ENCODE measurements at places on chromosomes 12 and 14.

- no peak for DNase-seq
These were observed 202.7 kb downstream of the RASSF9 start for GRCh38 chr12:85633491-85633890.

DNA sequence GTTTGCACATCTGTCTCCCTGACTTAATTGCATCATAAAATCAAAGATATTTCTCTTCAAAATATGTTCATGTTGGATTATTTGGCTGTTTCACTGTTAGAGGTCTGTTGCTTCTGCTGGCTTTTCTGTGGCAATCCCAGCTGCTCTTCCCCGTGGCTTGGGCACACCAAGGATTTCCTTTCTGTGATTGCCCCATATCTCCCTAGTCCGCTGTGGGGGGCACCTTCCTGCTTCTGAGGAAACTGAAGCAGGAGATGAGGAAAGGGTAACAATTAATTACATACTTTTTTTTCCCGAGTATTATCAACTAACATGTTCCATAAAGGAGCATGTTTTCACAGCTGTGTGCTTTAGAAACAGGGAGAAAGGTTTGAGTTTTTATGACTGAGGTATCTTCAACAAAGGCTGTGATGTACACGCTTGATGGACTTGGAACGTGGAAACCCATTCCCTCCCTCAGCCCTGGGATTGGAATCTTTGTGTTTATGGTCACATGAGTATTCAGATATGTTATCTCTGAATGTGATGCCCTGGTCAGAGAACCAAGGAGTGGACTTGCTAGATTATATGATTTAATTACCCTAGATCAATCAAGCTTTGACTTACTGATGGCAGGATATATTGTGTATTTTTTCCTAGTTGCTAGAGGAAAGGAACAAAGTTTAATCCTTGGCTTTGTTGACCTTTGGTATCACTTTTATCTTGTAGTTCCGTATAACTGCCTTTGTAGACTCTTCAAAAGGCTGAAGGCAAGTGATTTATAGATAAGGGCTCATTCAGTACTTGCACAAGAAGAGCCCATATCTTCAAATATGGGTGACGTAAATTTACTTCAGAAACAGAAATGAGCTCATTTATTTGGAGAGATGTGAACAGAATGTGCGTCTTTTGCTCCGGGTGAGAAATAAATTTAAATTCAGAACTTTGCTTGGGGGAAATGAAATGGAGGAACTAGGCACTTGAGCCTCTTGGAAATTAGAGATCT, 46.7 kb downstream of the BORCS5 start:
- no peak for DNase-seq

DNA sequence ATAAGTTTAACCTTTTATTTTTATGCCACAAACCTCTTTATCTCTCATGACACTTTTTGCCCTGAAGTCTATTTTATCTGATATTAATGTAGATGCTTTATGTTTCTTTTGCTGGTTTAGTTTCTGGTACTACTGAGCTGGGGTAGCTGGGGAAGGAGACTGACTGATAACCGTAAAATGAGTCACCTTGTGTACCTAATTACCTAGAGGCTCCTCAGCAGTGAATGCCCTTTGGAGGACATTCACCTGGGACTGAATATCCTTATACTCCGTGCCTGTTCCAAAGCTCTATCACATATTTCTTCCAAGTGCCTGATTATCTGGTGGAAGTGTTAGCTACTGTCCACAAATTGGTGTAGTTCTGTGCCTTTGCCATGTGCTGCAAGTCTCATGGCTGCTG, 13.9 kb downstream of the ATL1 start:
- DNase-seq = no peak

DNA sequence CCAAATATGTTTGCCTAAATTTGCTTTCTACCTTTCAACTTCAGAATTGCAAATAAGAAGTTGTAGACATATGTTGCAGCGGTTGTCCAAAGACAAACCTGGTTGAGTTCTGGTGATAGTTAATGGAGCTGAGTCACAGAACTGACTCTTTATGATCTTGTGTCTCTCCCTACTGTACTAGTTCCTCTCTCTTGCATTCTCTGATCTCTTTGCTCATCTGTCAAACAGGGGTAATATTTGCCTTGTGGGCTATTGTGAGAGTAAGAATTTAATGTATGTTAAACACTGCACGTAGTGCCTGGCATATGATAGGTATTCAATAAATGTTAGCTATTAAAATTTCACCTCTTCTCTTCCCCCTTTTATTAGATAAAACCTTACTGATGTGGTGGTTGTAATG, 283.5 kb upstream of the RGS6 start:
- DNase-seq = no peak

DNA sequence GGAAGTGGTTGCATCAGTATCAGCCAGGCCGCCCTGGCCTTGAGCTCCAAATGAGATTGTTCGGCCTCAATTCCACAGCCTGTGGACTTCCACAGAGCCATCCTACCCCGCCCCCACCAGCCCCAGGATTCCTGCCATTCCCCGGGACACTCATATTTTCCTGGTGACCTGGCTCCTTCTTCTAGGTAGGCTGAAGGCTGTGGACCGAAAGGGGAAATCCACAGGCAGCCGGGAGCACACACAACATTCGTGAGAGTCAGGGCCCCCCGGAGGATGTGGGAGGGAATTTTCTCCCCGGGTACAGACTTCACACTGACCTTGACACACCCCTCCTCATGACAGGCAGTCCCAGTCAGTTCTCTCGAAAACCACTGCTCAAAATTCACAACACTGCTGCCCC, 39.9 kb downstream of the RIN3 start:
- DNase-seq = no peak

GRCh38 chr12:118633071-118633470, 256.7 kb downstream of the SUDS3 start:
- no peak for DNase-seq

DNA sequence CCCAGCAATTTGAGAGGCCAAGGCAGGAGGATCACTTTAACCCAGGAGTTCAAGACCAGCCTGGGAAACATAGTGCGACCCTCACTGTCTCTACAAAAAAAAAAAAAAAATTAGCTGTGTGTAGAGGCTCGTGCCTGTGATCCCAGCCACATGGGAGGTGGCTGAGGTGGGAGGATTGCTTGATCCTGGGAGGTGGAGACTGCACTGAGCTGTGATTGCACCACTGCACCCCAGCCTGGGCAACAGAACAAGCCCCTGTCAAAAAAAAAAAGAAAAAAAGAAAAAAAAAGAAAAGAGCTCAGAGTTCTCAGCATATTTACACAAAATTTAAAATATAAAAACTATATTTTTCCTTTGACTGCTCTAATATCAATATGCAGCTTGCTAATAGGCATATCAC, 260.8 kb downstream of the SYT1 start:
- DNase-seq = no peak

GRCh38 chr12:114018669-114019068, 52.5 kb upstream of the RBM19 start:
- DNase-seq = no peak

- DNase-seq = no peak
These were observed 421 bp downstream of the GLT1D1 start for GRCh38 chr12:128853600-128854197.

DNA sequence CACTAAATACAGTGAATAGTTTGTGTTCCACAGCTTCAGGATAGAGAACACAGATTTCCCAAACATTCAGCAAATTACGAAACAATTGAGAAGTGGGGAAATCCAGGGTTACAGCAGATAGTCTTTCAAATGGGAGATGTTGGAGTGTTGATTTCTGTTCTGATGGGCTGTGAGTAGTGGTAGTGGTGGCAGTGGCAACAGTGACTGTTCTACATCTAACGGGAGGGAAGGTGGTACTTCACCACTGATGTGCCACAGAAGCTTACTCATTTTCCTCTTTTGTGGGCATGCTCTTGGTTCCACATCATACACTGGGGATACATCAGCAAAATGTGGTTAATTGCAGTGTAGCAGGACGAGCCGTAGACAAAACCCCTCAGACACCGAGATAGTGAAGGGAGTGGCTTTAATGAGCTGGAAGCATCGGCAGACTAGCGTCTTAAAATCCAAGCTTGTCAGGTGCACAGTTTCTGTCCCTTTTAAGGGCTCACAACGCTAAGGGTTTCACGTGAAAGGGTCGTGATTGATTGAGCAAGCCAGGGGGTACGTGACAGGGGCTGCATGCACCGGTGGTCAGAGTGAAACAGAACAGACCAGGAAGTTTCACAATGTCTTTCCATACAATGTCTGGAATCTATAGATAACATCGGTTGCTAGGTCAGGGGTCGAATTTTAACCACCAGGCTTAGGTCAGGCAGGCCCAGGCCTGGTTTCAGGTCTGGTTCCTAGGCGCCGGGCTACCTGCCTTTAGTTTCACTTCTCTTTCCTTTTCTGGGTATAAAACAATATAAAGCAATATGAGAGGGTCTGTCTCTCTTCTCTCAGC, 330.6 kb upstream of the FBXO33 start:
- peak; percentile 32 for DNase-seq

DNA sequence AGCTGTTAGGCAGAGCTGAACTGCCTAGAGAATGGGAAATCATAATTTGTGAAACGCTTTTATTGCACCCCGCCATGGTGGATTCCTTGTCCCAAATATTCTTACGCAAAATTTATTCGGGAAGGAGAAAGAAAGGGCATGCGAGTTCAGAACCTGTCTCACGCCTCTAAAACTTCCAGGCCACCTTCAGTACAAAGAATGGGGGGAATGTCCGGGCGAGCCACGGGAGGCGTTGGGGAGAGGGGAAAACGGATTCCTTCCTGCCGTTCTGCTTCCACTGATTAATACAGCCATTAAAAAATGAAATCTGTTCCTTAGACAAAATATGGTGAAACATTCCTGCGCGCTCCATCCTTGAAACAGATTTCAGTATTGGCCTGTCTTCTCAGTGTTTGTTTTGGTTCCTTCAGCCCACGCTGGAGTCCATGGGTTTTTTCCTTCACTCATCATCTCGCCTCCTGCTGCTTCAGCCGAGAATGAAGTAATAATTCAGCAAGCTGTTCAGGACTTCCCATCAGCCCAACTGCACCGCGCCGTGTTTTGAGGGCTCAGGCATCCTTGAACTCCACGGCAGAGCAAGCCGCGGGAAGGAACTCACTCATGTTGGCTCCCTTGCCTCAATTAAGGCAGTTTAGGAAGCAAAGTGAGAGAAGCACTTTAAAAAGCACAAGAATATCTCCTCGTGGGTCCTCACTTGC, 47.7 kb upstream of the CDKN3 start:
- no peak for DNase-seq

- no peak for DNase-seq
These were observed 395.5 kb downstream of the LRFN5 start for GRCh38 chr14:42002141-42002540.

DNA sequence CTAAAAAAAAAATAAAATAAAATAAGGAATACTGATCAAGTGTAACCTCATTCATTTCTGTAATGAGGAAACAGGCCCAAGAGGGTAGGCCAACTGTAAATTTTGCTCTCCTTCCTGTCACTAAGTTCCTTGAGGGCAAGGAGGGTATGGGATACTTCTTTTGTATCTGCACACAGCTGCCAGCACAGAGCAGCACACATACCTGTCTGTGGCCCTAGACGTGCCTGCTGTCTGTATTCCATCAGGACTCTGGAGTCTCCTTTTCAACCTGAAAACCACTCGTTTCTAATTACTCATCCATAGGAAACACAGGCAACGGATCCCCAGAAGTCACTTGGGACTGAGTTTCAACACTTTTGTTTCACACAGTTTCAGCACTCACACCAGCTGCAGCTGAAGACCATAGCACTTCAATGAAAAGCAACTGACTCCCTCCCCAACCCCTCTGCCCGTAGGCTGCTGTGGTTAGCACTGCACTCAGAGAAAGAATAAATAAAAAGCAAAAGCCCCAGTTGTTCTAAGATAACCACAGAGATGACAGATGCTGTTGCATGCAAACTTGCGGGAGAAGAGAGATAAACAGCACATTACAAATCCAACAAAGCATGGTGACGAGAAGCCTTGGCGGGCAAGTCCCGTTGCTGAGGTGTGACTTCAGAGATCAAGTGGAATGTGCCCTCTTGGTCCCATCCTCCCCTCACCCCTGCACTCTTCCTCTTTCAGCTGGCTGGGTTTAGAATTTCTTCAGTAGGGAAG, 24.9 kb downstream of the CRACR2A start:
- DNase-seq = peak; percentile 27

GRCh38 chr12:69161829-69162228, 77.5 kb upstream of the CPSF6 start:
- DNase-seq = peak; percentile 63

GRCh38 chr14:51534610-51535011, 117.1 kb upstream of the FRMD6 start:
- DNase-seq = no peak

DNA sequence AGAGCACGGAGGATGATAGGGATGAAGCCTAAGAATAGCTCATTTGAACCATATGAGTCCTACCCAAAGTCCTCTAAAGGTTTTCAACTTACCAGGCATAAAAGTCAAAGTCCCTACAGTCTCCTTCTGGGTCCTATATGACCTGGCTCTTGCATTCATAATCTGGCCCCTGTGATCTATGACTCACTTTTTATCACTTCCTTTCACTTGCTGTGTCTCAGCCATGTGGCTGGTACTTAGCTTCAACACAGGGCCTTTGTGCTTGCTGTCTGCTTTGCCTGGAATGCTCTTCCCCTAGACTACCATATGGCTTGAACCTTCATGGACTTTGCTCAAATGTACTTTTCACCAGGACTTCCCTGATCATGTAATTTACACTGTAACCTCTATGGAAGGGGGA, 137.6 kb upstream of the TMTC1 start:
- DNase-seq = no peak

GRCh38 chr12:82027612-82028011, 268.5 kb upstream of the PPFIA2 start:
- DNase-seq = no peak

- no peak for DNase-seq
These were observed 38.8 kb downstream of the CMAS start for GRCh38 chr12:22084852-22085251.

- DNase-seq = no peak
These were observed 170.9 kb downstream of the PPM1H start for GRCh38 chr12:62763861-62764645.

- peak; percentile 48 for DNase-seq
These were observed 10.6 kb downstream of the RARG start for GRCh38 chr12:53221203-53222080.

DNA sequence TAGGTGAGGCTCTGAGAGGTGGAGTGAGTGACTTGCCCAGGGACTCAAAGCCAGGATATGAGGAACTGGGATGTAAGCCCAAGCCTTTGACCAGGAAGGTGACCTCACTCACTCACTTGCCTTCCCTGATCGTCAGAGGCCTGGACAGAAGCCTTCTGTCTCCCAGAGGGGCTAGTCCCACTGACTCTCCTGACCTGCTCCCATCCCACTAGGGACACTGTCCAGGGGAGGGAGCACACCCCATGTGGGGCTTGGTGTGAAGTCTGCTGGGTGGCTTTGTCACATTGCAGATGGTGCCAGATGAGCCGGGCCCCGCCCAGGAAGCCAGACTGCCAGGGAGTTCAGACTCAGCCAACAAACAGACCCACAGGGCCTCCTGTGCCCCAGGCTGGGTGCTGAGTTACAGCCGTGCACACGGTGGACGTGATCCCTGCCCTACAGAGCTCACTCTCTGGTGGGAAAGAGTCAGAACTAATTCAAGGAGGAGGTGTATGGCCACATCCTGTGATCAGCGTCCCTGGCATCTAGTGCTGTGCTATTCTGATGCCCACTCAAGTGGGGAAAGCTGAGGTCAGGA, 28.3 kb downstream of the MMAB start:
- DNase-seq = peak; percentile 5

GRCh38 chr12:123912415-123913380, 59.9 kb downstream of the CCDC92 start:
- DNase-seq = peak; percentile 29
